Common myeloid progenitor, CD34-positive (primary cell): ENCODE measurements at places on chromosomes 16 and 17.

- DNase-seq, result no peak
Observed at GRCh38 chr17:43094129-43094835, 30.9 kb downstream of the BRCA1 start.

GRCh38 chr17:46744441-46744840, 74.1 kb downstream of the WNT3 start:
- DNase-seq, result no peak

- peak; percentile 81 for DNase-seq
Observed at GRCh38 chr17:56756536-56756935, 77.2 kb downstream of the C17orf67 start.

DNA sequence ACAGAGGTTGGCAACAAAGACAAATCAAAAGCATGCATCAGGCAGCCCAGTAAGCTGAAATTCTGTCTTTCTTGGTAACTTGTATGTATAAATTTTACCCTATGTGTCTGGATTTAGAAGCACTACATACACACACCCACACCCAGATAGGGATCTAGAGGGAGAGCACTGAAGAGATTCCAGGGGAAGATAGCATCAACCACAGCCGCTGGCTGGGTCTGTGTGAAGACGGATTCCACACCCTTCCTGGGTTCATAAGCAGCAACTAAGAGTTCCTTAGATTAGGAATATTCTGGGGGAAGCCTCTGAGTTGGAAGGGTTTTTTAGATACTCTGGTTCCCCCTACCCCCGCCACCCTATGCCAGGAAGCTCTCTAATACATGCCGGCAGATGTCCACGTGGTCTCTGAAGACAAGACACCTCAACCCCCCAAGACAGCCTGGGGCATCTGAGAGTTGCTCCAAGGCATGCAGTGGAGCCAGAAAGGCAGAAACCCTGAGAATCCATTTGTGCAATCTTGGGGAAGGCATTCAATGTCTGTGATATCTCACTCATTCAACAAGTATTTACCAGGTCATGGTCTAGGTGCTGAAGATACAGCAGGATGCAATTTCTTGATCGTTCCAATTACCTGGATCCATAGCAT, 86.4 kb downstream of the NOG start:
- DNase-seq, result no peak

DNA sequence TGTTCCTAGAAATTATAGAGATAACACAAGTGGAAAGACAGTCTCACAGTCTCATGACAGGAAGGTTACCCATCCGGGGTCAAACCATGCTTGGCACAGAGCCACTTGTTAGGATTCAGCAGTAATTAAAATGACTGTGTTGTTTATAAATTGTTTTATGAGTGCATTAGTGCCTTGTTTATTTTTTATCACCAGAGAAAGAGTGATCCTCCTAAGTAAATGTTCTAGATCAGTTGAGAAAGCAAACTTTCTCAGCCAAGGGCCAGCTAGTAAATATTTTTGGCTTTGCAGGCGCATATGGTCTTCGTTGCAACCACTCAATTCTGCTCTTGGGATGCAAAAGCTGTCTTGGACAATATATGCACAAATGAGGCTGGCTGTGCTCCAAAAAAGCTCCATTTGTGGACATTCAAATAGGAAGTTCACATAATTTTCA, 253.9 kb upstream of the CACNG5 start:
- no peak for DNase-seq

GRCh38 chr16:79253100-79253631, 347.4 kb downstream of the MAF start:
- peak; percentile 2 for DNase-seq

DNA sequence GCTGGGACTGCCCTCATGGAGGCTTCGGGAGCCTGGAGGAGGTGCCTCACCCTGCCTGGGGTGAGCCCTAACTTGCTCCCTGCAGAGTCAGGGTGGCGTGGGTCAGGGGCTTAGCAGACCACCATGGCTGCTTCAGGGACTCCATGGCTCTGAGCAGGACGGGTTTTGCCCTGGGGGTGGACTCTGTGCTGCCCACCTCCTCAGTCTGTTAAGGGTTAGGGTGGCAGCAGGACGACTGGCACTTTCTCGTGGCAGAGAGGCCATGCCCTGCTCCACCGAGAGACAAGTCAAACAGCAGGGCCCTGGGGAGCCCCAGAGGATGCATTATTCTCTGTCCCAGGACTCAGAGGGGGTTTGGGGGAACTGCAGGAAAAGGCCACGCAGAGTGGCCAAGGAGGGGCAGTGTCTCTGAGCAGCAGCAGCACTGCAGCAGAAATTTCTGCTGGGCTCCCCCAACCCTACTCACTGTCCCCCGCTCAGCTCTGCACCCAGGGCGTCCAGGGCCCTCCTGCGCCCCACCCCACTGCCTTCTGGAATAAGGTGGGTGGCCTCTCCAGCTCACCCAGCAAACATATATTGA, 1.8 kb upstream of the PRSS22 start:
- no peak for DNase-seq

GRCh38 chr17:65627891-65628643, 66.6 kb upstream of the AXIN2 start:
- DNase-seq, result no peak
